ENCODE measurements at places on chromosomes 13 and 19.

DNA sequence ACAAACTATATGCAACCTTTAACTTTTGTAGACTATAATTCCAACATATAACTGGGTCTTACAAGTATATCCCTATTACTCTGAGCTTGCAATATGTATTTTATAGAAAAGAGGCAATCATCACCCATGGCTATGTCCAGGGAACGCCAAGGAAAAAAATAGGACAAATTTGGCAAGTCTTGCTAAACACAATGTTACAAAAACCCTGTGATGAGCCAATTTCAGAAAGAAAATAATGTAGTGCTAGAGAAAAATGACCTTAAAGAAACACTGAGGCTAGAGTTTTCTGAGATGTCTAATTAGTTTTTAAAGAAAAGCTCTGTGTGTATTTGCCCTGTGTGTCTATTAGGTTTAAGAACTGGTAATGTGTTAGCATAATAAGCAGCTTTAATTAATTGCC is 68.0 kb upstream of the FREM2 start:
- DNase-seq, result no peak

GRCh38 chr13:50531917-50532899 is 311.3 kb downstream of the DLEU7 start:
- no peak for DNase-seq

GRCh38 chr13:39226359-39226758 is 188.1 kb downstream of the NHLRC3 start:
- DNase-seq, result no peak

GRCh38 chr13:101408154-101408553 is 8.2 kb downstream of the NALCN start:
- no peak for DNase-seq

All from COR-L47 (cell line).